Activated CD8-positive, alpha-beta memory T cell treated with anti-CD3 and anti-CD28 coated beads for 4 hours (primary cell): ENCODE measurements at places on chromosomes 16 and 17.

GRCh38 chr16:20049831-20050230 is 23.9 kb downstream of the GPR139 start:
- no peak for DNase-seq

- DNase-seq: no peak
Observed at GRCh38 chr17:7392696-7393612, 1.4 kb downstream of the PLSCR3 start.

GRCh38 chr17:48427598-48427997 is 2.4 kb downstream of the SKAP1 start:
- DNase-seq: peak; percentile 59

DNA sequence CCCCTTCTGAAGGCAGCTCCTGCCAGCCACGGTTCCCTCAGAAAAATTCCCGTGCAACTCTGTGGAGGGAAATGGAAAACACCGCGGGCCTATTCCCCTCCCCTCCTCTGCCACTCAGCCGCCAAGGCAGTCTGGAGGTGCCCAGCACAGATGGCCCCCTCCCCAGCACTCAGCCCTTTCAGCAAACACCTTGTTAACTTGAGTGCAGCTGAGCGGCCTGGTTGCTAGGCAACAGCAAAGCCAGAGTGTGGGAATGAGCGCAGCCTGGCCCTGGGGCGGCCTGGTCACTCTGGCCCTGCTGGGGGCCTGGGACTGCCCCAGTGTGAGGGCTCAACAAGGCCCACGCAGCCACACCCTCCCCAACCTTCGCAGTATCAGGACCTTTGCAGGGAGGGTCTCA is 32.8 kb downstream of the CACNA1G start:
- DNase-seq: no peak

DNA sequence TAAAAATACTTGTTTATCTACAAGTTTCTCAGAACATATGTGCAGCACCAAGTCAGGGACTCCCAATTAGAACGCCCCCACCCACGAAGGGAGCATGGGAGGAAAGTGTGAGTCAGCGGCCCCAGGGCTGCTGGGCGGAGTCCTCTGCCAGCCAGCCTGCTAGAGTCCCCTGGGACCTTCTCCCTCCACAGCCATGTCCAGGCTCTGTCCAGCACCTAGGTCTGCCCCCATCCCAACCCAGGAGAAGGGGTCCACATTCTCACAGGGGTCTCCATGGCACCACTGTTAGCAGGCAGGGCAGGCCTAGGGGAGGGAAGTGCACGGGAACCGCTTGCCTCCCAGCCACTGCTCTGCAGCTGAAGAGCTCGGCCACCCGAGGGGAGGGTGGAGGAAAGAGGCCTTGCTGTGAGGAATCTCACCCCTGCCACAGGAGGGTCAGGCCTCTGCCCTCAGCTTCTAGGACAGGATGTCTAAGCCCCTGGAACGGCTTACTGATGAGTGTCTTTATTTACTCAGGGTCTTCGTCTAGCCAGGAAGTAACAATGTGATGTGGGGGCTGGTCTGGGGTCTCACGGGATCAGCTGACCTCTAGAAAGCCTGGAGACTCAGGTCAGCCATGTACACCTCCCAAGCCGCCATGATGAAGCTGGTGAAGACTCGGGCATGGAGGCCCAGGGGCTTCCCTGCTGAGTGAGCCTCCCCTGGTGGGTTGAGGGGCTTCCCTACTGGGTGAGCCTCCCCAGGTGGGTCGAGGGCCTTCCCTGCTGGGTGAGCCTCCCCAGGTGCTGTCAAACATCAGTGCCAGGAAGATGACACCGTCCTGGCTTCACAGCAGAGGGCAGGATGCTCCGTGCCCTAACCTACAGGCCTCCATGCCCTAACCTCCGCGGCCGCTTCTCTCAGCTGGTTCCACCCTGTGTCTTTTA is 190.3 kb downstream of the RBFOX3 start:
- no peak for DNase-seq

DNA sequence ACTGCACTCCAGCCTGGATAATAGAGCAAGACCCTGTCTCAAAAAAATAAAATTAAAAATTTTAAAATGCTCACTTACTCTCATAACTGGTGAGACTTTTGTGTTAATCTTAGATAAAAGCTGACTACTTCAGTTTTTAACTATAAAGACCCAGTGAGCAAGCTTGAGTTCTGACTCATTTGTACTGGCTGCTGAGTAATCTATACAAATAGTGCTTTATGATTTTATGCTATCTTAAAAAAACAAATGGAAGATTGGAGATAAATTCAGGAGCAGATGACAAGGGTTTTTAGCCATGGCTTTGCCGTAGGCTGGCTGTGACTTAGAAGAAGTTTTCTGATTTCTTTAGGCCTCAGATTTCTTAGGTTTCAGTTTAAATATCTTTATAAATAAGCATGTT is 30.5 kb downstream of the SNTB2 start:
- no peak for DNase-seq

GRCh38 chr17:67478401-67479041 is 101.4 kb downstream of the PITPNC1 start:
- no peak for DNase-seq

GRCh38 chr17:69050999-69051775 is 9.5 kb downstream of the ABCA9 start:
- no peak for DNase-seq

- no peak for DNase-seq
Observed at GRCh38 chr17:75901727-75902126, 3.0 kb downstream of the MRPL38 start.
